ENCODE measurements at places on chromosomes 3 and 15.

DNA sequence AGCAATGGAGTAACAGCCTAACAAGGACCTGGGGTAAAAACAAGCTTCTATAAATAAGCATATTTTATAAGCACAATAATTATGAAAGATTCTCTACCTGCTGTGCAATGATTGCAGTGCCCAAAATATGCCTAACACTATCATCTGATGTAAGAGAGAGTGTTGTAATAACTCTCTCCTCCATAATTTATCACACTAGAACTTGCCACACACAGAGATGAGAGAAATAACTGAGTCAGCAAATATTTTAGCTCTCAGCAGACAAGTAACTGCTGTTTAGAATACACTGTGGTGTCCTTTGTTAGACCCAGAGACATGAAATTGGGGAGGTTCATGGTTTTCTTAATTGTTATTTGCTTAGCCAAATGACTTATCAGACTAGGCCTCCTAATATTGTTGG is 105.3 kb upstream of the ACP3 start:
- no peak for DNase-seq

GRCh38 chr15:101494251-101494796 is 4.8 kb upstream of the PCSK6 start:
- DNase-seq = no peak

GRCh38 chr15:29685156-29686078 is 136.9 kb downstream of the TJP1 start:
- DNase-seq = no peak

DNA sequence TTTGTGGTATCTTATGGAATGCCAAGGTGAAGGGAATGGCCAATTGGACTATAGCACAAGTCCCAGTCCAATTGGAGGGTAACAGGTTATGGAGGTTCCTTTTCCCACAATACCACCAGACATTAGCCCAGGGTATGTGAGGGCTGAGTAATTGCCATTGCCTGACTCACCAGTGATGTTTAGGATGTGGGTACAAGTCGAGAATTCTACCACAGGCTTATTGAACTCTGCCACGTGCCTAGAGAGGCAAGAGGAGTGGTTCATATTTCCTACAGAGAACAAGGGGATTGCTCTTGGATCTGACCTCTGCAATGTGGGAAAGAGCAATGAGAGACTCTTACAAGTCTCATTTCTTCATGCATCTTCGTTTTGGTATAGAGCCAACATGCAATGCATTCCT is 85.0 kb upstream of the XCR1 start:
- peak; percentile 79 for DNase-seq

GRCh38 chr3:37247398-37248114 is 73.2 kb upstream of the LRRFIP2 start:
- no peak for DNase-seq

DNA sequence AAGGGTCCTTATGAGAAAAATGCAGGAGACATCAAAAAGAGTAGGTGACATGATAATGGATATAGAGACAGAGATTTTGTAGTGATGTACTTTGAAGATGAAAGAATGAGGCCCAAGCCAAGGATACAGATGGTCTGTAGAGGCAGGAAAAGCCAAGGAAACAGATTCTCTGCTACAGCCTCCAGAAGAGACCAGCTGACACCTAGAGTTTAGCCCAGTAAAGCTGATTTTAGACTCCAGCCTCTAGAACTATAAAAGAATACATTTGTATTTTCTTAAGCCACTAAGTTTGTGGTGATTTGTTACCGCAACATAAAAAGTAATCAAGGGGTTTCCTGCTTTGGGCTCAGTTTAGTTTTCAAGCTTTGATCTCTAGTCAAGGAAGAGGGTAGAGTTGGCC is 64.8 kb downstream of the STRIT1 start:
- DNase-seq = no peak

DNA sequence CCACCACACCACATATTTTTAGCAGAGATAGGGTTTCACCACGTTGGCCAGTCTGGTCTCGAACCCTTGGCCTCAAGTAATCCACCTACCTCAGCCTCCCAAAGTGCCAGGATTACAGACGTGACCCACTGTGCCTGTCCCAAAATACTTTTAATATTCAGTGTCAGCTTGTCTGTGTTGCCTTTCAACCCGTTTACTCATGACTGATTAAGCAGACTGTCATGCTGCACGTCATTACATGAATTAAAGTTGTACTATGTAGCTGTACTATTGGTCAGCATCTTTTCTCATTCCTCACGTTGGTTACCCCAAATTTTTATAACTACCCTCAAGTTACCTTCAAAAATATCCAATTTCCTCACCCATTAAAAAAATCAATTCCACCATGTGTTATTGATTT is 48.7 kb upstream of the GADL1 start:
- no peak for DNase-seq

DNA sequence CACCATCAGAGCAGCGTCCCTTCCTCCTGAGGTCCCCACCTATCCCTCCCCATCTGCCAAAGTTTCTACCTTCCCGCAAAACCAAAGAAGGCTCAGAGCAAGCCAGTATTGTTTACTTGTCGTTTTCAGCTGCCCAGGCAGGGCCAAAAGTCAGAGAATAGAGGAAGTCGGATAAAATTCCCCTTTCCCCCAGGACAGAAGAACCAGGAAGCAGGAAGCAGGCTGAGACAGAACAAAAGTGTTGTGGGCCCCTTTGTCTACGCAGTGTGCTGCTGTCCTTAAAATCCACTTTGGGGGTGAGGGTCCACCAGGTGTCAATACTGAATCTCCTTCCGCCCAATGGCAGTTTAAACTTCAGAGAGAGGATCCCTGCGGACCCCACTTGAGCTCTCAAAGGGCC is 18.5 kb upstream of the RPL32 start:
- no peak for DNase-seq

GRCh38 chr3:126512026-126512425 is 5.5 kb downstream of the UROC1 start:
- DNase-seq = peak; percentile 47

DNA sequence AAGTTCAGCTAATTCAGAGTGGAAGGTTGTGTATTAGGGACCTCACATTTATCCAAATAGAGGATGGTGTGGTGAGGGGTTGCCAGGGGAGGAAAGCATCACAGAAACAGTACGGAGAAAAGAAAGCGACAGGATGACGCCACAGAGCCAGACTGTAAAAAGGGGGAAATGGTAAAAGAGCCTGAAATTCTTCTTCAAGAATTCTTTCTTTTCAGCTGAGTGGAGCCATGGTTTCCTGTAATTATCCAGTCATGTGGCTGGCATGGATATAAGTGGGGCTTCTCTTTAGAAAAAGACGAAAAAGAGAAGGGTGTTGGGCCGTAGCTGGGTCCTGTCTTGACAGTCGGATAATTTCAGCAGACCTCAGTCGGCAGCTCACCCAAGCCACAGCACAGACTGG is 24.5 kb upstream of the PSMD6 start:
- DNase-seq = no peak

- no peak for DNase-seq
These were observed 504.4 kb downstream of the FHIT start for GRCh38 chr3:60746695-60747416.

- peak; percentile 69 for DNase-seq
These were observed 56.6 kb upstream of the PRTG start for GRCh38 chr15:55799291-55800212.

- peak; percentile 64 for DNase-seq
These were observed 6.1 kb upstream of the DUSP7 start for GRCh38 chr3:52062505-52062904.

- no peak for DNase-seq
These were observed 10.8 kb upstream of the INSYN1 start for GRCh38 chr15:73763931-73764330.

DNA sequence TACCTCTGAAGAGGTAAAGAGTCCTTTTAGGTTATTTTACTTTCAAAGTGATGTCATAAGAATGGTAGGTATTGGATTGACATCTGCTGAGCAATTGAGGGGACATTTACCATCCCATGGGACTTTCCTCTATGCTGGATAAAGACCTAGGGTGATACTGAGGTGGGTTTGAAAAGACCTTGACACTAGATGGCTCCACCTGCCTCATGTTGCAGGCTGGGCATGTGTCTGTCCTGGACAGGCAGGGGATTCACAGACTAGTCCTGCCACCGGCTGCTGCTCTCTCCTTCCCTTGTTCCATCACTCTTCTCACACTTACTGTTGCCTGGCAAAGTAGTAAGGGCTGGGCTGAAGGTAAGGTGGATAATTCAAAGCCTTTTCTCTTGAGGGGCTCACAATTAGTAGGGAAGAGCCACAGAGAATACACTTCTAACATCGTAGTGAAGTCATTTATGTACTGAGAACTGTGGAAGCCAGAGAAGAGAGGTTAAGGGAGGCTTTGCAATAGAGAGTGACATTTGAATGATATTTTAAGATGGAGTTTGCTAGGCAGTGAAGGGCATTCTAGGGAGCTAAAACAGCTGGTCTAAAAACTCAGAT is 27.7 kb downstream of the TRAK1 start:
- peak; percentile 34 for DNase-seq

- no peak for DNase-seq
These were observed 83.8 kb downstream of the SEMA5B start for GRCh38 chr3:122943828-122944190.

- no peak for DNase-seq
These were observed 22.2 kb downstream of the ZNF445 start for GRCh38 chr3:44455318-44455717.

- no peak for DNase-seq
These were observed 15.6 kb upstream of the FAM98B start for GRCh38 chr15:38438031-38438986.

GRCh38 chr3:127170814-127171213 is 22.1 kb upstream of the PRR23E start:
- DNase-seq = peak; percentile 82

- DNase-seq = no peak
These were observed 443.4 kb upstream of the CDIN1 start for GRCh38 chr15:36136049-36136448.

- DNase-seq = no peak
These were observed 6.3 kb downstream of the CHAC1 start for GRCh38 chr15:40959331-40960141.

Data from H4 (cell line).